Activated naive CD4-positive, alpha-beta T cell (primary cell): ENCODE measurements at places on chromosomes 5 and 9.

DNA sequence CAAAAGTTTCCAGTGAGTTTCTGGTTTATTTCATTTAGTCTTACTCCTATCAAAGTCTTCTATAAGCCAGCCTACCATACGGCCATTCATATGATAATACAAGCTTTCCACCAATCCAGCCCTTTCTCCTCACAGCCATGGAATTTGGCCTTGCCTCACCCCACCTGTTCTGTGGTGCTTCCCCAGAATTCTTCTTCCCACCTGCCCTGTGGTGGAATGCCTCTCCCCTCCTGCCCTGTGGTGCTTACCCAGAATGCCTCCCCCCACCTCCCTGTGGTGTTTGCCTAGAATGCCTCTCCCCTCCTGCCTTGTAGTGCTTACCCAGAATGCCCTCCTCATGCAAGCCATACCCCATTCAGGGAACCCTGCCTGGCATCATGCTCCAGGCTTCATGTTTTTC is 90.3 kb upstream of the APC start:
- DNase-seq = no peak

- DNase-seq = no peak
Observed at GRCh38 chr5:162990856-162991497, 446.4 kb upstream of the CCNG1 start.

DNA sequence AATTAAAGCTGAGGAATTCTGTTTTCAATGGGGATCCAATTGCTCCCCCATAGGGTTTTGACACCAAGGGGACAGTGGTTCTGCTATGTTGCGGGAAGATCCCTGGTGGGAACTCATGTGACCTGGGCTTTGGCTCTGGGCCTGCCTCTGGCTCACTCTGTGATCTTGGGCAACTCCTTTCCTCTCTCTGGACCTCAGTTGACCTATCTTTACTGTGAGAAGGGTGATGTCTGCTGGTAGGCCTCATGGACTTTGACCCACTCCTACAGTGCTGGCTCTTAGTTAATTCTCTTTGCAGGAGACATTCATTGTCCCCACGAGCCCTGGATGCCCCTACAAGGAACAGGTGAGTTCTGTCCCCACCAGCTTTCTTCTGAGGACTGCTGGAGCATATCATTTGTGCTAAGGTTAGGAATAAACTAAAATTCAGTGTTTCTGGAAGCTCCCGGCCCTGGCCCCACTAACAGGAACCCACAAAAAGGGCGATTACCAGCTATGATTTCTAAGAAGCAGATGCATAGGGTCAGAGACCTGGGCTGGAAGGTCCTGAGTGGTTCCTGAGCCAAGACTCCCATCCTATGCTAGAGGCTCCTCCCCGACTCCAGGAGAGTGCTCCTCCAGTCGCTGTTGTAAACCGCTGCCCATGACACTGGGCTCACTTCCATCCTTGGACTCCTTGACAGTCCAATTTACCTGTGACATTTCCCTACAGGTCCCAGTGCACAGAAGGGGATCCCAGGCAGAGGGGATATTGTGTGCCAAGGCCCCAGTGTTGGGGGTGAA is 218.3 kb downstream of the PAX5 start:
- no peak for DNase-seq

- no peak for DNase-seq
Observed at GRCh38 chr5:141958113-141958512, at the start of gene PCDH12. TSS of gene PCDH12 (minus strand) at chr5:141958202. CDS start at chr5:141957851, 351 bp downstream.

DNA sequence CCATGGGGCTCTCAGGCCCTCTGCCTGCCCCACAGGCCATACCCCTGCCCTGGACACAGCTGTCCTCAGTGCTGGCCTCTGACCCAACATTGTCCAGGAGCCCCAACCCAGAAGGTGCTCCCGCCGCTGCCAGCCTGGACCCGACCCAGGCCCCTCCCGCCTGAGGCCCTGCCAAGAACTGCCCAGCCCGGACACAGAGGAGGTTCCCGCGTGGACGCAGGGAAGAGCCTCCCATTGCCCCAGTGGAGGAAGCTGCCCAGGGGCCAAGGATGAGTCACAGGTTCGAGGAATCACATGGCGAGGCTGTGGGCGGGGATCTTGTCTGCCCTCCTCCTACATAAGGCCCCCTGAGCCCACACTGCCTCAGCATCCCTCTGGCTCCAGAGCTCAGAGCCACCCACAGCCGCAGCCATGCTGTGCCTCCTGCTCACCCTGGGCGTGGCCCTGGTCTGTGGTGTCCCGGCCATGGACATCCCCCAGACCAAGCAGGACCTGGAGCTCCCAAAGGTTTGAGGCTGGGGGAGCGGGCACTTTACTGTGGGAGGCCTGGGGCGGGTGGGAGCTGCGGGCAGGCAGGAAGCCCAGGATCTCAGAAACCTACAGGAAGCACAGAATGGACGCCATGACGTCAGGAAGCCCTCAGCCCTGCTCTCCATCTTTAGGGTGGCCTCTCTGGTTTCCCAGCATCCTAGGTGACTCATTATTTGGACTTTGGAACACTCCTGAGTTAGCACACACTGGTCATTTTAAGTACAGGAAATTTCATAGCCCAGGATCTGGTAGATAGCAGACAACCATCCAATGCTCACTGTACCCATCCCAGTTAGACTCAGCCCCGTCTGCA is at the start of gene PAEP:
PAEP (plus strand) TSS at position 366 of the 844 bp plus-strand sequence.
- DNase-seq = no peak

GRCh38 chr5:98031496-98031895 is 742.0 kb upstream of the RGMB start:
- DNase-seq = no peak

GRCh38 chr9:91572044-91572443 is 148.4 kb upstream of the NFIL3 start:
- no peak for DNase-seq

DNA sequence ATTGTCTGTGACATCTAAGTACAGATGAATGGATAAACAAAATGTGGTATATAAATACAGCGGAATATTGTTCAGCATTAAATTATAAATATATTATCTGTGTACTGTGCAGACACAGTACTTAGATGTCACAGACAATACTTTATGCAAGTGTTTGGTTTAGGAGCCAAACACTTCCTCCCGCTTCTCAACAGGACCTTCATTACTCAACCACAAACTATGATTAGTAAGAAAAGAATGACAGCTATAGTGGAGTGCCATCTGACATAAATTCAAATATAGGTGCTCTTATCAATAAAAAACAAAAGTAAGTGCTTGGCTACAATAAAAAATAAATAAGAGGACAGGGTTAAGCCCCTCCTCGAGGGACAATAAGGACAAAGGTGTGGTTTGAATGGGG is 38.9 kb upstream of the STX17 start:
- no peak for DNase-seq

GRCh38 chr5:171773106-171773505 is 12.5 kb upstream of the SMIM23 start:
- no peak for DNase-seq

- no peak for DNase-seq
Observed at GRCh38 chr5:18497089-18497488, 862.8 kb downstream of the TAF11L14 start.

- DNase-seq = no peak
Observed at GRCh38 chr5:172953776-172954675, 5.2 kb upstream of the RPL26L1 start.

- DNase-seq = no peak
Observed at GRCh38 chr9:133009906-133010582, 20.8 kb upstream of the GTF3C5 start.

- DNase-seq = no peak
Observed at GRCh38 chr9:114238472-114238871, 83.1 kb downstream of the COL27A1 start.

DNA sequence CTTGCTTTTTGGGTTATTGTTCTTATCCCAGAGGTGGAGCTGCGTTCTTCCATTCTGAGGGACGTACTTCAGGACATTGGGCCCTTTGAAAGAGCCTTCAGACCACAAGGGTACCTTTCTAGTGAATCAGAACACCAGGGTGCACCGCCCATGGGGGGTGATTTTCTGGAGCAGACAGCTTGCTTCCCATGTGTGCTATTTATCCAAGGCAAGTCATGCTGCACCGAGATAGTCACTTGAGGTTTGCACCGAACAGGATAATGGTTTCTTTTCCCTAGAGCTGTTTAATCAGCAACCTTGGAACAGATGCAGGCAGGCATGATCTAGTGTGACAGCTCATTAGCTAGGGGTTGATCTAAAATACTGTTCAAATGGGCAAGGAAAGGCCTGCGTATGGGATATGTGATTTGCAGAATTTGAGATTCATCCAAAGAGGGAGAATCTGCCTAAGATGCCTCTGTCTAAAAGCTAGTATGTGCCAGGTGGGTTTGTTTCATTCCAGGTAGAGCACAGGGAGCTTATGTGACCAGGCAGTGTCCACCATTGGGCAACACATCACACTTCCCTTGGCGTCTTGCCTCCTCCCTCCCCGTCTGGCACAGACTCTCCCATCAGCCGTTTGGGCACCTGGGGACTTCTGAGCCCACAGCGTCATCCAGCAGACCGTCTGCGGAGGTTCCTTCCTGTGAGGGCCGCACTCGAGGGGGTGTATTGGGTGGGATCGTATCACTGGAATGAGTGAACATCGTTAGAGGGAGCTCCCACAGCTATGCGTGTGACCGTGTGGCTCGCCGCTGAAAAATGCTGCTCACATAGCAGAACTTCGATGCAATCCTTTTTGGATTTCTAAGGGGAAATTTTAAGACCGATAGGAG is 23.0 kb downstream of the ABL1 start:
- no peak for DNase-seq

DNA sequence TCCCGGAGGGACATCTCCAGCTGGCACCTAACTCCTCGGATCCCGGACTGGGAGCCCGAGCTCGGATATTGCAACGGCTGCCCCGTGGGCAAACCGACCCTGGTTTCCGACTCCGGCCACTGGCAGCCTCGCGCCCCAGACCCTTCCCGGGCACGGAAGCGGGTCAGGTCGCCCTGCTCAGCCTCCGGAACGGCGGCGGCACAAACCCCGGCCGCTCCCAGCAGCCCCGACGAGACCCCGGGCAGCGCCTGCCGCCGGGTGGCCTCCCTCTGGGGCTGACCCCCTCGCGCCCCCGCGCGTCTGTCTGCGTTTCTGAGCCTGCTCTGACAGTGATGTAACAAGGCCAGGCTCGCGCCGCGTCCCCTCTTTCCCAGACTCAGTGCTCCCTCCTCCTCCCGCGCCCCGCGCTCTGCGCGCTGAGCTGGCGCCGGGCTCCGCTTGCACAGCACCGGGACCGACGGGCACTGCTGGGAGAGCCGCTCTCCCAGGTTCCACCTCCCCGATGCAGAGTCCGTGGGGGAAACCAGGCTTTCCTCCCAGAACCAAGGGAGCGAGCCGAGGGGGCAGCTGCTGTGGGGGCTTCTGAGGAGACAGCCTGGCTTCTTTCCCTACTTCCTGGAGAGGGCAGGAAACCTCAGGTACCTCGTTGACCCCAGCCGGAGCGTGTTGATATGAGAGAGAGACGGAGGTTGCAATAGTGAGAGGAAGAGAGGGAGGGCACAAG is at the start of gene TMEM215:
TMEM215 (plus strand) TSS at position 373 of the 724 bp plus-strand sequence. CDS start 644 bp downstream, outside the sequence.
- DNase-seq = no peak

DNA sequence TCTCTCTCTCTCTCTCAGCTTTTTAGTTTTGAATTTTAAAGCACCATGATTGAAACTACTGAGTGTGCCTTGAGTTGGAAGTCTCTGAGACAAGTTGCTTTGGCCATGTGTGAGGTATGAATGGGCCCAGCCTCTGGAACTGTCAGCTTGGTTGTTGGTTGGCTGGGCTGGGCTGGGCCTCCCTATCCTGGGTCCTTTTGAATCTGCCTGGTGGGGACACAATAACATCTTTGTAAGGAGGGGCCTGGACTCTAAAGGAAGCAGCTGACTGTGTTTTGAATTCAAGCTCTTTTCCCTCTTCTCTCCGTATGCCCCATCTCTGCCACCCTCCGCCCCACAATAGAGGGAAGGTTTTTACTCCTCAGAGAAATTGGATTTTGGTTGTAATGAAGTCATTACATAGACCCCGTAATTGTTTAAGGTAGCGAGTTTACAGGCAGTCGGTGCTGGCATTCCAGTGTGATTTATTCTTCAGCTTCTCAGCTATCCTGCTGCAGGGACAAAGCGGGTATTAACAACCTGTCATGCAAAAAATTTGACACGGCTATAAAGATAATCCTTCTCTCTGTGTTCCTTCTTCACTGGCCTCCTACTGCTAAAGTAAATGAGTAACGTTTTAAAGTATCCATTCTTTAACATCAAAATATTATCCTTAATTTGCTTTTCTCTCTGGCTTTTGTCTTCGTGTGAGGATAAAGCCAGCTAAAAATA is 105.4 kb downstream of the DAPK1 start:
- no peak for DNase-seq

GRCh38 chr5:180126716-180127681 is 55.4 kb upstream of the RNF130 start:
- no peak for DNase-seq

- peak; percentile 18 for DNase-seq
Observed at GRCh38 chr5:135457424-135458071, 5.4 kb upstream of the TIFAB start.

DNA sequence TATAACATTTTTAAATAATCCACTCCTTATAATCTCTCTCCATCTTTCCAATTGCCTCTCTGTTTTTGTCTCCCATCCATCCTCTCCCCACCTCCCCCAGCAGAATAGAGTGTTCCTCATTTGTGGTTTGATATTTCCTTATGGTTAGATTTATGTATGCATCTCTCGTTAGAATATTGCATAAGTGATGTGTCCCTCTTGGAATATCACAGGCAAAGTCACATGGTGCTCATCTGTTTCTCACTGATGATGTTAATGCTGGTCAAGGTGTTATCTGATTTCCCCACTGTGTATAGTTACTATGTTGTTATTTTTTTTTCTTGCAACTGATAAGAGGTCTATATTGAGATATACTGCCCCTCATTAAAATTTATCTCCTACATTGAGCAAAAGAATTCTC is 3.1 kb upstream of the LRRC70 start:
- DNase-seq = no peak

DNA sequence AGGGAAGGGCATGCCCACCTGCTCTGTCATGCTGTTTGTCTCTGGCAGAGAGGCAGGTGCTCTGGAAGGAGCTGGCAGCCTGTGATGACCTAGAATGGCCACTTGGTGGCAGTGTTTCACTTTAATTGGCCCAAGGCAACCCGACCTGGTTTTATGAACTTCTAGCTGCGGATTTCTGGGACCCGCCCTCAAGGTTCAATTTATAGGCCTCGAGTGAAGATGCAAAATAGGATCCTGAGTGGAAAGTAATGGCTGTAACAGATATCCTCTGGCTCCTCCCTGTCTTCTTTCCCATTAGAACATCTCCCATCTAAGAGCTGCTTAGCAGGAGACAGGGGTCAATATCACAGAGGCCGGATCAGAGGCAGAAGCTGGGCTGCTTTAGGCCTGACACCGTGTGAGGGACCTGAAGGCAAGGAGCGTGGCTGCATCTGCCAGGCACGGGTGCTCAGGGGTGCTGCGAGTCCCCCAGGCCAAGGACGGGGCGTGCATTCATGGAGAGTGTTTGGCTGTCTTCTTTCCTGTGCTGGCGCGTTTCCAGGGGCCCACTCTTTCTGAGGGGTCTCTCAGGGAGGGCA is 56.7 kb upstream of the SLC28A3 start:
- DNase-seq = peak; percentile 18

- DNase-seq = no peak
Observed at GRCh38 chr9:121476156-121476555, 23.5 kb downstream of the GGTA1 start.

- DNase-seq = no peak
Observed at GRCh38 chr9:18032636-18033035, 441.3 kb upstream of the ADAMTSL1 start.

GRCh38 chr5:28961816-28962215 is 1923.4 kb upstream of the CDH9 start:
- DNase-seq = no peak
